ENCODE measurements at places on chromosomes 5 and 9. TPM values are rescaled to one million over a fixed set of nuclear protein-coding genes. Genes with fewer than 3 reads are reported as not detected.

Gene LECT2
- polyA plus RNA-seq, result 2.3 TPM

- no peak for DNase-seq
Measured at GRCh38 chr9:98097836-98098235, 21.2 kb downstream of the TRIM14 start.

DNA sequence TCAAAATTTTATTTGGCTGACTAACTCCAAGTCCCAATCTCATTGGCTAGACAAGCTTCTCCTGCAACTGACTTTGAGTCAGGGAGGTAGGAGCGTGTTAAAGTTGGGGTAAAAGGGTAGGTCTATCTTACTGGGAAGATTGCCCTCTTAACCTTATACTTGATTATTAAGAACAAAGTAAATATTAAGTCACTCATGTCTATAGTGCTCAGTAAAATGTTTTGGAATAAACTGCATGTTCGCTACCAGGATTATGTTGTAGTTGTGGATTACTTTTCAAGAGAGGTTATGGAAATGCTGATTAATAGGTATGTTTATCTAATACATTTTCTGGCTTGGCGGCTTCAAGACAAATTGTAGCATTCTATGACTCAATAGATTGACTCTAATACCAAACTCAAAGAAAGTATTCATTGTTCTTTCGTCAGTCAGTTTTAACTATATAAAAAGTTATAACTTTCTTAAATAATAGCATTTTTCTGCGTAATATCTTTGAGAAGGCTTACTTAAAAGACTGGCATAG is 539.1 kb downstream of the PSAT1 start:
- no peak for DNase-seq

Gene SPARC
- 1,921 TPM for polyA plus RNA-seq

DNA sequence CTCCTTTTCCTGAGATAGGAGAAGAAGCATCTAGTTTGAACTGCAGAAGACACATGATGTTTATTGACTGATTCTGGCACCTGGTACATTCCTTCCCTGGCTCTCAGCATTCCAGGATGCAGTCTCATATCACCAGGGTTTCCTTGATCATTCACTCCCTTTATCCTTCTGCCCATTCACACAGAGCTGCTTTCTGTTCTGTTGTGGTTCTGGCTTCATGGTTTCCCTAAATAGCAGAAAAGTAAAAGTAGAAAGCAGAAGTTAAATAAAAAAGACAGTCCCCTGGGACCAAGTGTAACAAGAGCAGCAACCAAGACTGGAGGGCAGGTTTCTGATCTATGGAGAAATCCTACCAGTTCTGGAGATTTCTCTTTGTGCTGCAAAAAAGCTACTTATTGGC is 3.2 kb downstream of the IFNA8 start:
- no peak for DNase-seq

- no peak for DNase-seq
Measured at GRCh38 chr9:34550681-34551270, 28.0 kb upstream of the ENHO start.

- DNase-seq, result no peak
Measured at GRCh38 chr9:79189511-79189924, 382.2 kb upstream of the TLE4 start.

- DNase-seq, result no peak
Measured at GRCh38 chr5:40405230-40405629, 274.5 kb upstream of the PTGER4 start.

- no peak for DNase-seq
Measured at GRCh38 chr9:126985870-126986498, 71.4 kb downstream of the RALGPS1 start.

GRCh38 chr9:90259311-90260246 is 383.0 kb downstream of the DIRAS2 start:
- DNase-seq, result no peak

DNA sequence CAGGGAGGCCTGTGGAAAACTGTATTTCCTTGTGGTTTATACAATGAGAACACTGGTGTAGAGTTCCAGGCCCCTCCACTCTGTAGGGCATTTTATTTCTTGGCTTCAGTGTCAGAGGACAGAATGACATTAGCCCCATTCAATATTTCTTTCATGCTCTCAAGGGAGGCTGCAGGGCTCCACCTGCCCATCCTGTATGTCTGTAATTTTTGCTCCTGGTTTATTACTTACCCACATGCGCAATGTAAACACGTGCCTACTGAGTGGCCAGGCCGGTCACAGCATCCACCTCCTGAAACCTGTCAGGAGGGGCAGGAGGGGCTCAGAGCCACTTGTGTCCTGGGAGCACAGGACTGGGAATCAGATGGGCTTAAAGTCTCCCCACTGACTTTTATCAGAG is 82.4 kb downstream of the GADD45G start:
- no peak for DNase-seq

- no peak for DNase-seq
Measured at GRCh38 chr5:14675865-14676300, 11.4 kb downstream of the OTULIN start.

GRCh38 chr5:177973066-177973635 is 22.9 kb downstream of the PROP1 start:
- no peak for DNase-seq

DNA sequence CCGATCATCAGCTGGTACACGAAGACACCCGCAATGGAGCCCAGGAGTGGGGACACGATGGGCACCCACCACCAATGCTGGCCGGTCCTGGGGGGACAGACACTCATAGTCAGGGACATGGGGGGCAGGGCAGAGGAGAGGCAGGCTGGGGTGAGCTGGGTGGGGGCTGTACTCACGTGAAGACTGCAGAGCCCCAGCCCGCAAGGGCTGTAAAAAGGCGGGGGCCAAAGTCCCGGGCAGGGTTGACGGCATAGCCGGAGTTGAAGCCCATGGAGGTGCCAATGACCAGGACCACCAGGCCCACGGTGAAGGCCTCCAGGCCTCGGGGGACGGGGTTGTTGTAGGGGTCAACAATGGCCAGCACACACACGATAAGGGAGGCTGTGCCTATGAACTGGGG is 5.3 kb downstream of the AQP3 start:
- DNase-seq, result no peak

DNA sequence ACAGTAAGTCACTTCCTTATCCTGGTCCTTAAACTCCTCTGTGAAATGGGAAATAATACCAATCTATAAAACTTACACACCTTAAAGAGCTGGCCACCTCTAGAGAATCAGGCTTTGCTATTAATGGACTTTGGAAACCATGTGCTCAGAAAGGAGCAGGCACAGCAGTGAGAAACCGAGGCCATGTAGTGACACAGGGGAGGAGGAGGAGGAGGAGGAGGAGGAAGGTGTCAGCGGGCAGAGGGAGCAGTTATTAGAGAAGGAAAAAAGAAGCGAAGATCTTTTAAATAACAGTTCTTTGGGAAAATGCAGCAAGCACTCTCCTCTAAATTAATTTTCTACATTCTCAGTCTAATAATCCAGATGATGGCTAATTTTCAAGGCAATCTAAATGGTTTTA is 38.0 kb downstream of the SUSD1 start:
- DNase-seq, result no peak

GRCh38 chr9:120909904-120910303 is 16.7 kb downstream of the TRAF1 start:
- no peak for DNase-seq

GRCh38 chr5:35417040-35417439 is 186.8 kb upstream of the PRLR start:
- DNase-seq, result no peak

GRCh38 chr9:37437621-37438020 is 15.1 kb downstream of the GRHPR start:
- no peak for DNase-seq

DNA sequence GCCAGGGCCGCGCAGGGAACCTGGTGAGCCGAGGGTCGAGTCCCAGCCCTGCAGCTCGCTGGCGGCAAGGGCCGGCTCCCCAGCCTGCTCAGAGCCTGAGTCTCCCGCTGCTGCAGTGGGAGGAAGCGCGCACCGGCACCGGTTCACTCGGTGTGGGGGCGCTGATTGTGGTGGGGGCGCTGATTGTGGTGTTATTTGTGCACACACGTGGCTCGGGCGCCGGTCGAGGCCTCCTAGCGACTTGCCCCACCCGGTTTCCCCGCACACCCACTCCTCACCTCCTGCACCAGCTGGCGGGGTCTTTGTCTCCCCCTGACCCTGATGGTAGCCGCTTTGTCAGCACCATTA is 266.7 kb downstream of the NSG2 start:
- DNase-seq, result no peak

Gene CSF2
- polyA plus RNA-seq, result not detected

Gene IL7R
- polyA plus RNA-seq, result 1.2 TPM

- no peak for DNase-seq
Measured at GRCh38 chr5:172853355-172853975, 19.4 kb downstream of the ERGIC1 start.

Gene IL4
- polyA plus RNA-seq, result 0.38 TPM

GRCh38 chr5:103000089-103000488 is 119.8 kb downstream of the GIN1 start:
- no peak for DNase-seq

DNA sequence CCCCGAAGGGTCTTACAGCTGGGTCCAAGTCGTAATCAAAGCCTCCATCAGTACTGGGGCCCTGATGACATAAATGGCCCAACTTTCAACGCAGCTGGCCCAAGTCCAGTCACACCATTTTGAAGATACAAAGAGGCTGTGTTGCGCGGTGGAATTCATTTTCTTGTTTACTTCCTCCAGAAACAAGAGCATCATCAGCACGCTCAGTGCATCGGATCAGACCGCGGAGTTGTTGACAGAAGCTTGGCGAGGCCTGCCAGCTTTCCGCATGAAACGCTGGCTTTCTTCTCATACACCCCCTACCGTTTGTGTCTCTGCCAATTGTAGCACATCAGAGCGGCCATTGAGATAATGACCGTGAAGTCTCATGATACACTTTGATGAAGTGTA is 101.7 kb upstream of the SPATA31D4 start:
- no peak for DNase-seq

GRCh38 chr5:178546675-178547033 is 43.5 kb downstream of the COL23A1 start:
- DNase-seq, result no peak

DNA sequence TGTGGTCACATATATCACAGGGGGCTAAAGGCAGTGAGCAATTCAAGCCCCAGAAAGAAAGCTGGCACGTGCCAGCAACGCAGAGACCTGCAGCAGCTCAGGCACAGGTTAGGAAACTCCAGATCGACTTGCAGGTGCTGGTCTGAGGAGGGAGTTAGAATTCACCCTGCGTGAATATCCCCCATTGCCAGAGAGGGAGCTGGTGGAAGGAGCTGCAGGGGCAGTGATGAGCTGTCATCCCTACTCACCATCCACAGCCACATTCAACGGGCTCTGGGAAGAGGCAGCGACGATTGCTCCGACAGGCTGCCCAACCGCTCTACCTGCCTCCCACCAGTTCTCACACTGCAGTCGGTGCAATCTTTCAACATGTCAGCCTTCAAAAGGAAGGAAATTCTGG is 40.8 kb upstream of the CLK4 start:
- no peak for DNase-seq

Gene SOWAHA
- polyA plus RNA-seq, result 3.0 TPM

DNA sequence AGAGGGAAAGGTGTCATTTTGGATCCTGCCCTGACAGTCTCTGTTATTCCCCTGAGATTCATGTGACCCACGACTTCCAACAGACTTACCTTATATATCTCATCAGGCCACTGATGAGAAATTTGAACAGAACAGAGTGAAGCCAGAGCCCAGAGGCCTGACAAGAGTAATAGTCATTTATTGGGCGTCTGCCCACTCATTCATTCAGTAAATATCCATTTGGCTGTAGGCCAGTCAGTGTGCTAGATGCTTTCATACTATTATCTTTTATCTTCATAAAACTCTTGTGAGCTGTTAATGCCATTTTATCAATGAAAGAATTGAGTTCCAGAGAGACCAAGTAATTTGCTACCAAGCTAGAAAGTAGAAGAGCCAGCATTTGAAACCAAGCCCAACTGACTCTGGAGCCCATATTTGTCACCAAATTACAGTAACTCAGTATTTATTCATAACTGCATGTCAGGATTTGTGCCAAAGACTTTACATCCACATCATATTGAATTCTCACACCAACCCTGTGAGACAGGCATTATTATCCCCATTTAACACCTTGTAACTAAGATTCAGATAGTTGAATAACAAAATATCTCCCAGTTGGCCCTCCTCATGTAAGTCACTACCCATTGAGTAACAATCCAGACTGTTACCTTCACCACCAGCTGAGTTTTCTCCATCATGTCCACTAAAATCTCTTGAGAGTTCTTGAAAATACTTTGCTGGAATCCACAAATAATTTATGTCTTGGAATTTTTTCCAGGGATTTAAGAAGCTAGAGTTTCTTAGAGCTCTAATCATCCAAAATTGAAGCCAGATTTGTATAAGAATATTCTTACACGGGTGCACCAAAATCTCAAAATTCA is 2.5 kb downstream of the PTPDC1 start:
- no peak for DNase-seq

Gene TTC1
- polyA plus RNA-seq, result 55.8 TPM

DNA sequence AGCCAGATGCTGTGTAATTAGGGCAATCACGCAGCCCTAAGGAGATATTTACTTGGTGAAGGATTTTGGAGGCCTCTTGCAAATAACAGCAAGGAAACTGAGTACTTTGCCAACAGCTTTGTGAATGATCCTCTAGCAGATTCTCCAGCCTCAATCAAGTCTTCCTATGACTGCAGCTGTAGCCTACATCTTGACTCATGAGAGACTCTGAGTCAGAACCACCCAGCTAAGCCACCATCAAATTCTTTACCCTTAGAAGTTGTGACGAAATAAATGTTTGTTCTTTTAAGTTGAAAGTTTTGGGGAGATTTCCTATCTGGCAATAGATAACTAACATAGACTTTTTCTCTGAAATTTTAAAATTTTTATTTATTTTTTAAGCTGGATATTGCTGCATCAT is 237.6 kb upstream of the CCNH start:
- DNase-seq, result no peak

- no peak for DNase-seq
Measured at GRCh38 chr9:112132356-112132755, 42.7 kb downstream of the SUSD1 start.

Gene SLIT3
- polyA plus RNA-seq, result 49.7 TPM

DNA sequence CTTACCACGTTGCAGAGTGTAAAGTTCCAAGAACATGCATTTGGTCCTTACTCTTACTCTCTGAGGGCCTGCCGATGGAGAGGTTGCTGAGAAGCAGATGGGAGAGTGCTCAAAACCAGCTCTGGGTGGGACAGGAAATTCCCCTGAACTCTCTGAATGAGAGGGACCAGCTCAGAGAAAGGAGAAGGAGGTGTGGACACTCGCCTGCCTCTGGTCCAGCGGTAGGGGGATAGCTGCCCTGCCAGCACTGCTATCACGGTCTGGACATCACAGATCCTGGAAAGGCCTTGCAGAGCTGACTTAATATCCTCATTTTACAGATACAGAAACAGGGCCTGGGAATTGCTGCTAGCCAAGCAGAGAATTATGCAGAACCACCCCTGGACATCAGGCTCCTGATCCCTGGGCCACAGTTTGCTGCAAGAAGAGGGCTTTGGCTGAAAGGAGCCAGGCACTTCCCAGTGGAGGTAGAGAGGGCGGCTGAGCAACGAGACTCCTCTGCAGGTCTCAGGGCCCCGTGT is 4.9 kb downstream of the TRAF1 start:
- no peak for DNase-seq

Gene OR1J2
- polyA plus RNA-seq, result not detected

DNA sequence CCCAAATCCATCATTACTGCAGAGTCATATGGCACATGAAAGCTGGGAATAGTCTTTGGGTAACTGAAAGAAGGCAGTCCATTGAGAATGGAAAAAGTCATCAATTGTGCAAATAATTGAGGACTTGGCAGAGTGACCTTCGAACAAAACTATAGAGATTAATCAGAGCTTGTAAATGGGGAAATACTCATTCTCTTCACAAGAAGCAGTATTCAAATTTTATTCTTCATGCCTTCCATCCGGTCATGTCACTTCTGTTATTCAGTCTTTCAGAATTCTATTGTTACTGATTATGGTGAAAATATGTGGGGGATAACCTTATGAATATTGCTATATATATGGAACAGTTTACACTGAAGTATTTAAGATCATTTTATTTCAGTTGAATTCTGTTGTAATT is 8.1 kb downstream of the RGMB start:
- no peak for DNase-seq
